Stimulated activated CD8-positive, alpha-beta memory T cell treated with anti-CD3 and anti-CD28 coated beads, Interleukin-15, amount 100 ng/mL, for 48 hours (primary cell): ENCODE measurements at places on chromosomes 1 and 21.

GRCh38 chr1:26858160-26858559, 4.8 kb upstream of the SFN start:
- no peak for DNase-seq

- no peak for DNase-seq
These were observed at the start of gene ESRRG for GRCh38 chr1:216723274-216723780. ESRRG (minus strand) TSS chr1:216723429; CDS start chr1:216723299, 130 bp downstream.

DNA sequence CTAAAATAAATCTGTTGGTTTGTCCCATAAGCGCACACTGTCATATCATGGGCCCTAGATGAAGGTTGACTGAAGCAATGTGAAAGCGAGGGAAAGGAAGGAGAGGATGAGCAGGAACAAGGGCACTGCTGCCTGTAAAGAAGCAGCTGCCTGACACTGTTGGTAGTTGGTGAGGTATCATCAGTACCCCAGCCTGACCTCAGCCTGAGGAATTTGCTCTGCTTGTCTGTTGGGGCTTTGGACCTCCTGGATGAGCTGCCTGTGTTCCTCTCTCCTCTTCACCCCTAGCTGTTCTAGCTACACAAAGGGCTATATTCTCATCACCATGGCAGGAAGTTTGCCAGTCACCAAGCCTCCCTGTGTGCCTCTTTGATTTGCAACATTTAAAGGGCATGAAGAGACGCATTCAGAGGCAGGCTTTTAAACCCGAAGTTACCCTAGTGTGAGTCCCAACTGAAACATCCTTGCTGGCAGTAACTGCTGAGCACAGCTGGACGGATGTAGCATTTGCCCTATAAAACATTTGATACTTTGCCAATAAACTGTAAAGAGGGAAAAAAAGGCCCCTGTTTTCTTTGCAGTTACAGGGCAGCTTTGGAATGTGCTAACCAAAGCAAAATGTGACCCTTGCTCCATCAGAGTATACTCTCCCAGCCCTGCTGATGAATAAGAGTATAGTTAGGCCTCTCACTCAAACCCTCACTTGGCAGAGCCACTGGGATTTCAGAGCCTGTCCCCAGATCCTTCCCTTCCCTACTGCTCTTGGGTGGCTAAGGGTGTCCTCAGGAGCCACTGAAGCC, 22.2 kb upstream of the SPATA6 start:
- DNase-seq = no peak

DNA sequence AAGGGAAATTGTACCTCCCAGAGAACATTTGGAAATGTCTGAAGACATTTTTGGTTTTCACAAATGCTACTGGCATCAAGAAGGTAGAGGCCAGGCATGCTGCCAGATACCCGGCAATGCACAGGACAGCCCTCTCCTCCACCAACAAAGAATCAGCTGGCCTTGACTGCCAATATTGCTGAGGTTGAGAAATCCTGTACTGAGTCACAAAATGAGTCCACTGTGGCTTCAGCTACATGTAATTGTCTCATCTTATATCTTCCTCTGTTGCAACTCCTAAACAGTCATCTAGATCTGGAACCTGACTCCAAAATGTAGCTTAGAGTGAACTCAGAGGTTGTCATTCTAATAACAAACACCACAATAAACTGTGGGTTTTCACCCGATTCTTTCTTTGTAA, 327.5 kb upstream of the POGK start:
- no peak for DNase-seq

- DNase-seq = no peak
These were observed 140.4 kb downstream of the ZMYM4 start for GRCh38 chr1:35408925-35409324.

- DNase-seq = no peak
These were observed 804.4 kb downstream of the BRINP3 start for GRCh38 chr1:189673217-189673616.

DNA sequence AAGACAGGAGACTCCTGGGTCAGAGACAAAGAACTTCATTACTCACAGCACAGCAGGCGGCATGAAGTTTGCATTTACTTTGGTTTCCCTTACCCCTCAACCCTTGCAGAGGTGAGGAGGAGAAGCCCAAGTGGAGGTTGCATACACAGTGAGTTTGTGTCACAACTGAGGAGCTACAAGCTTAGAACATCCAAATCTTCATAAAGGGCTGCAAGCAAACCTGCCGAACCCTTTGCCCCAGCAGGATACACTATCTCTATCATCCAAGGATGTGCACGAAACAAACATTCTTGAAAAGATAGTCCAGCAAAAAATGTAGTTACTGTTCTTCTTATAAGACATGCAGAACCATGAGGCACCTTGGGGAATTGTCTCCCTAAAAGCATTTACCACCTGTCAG, 493.5 kb downstream of the SETD4 start:
- DNase-seq = no peak

- no peak for DNase-seq
These were observed 1786.6 kb downstream of the PLA2G4A start for GRCh38 chr1:188615321-188615720.

GRCh38 chr1:226580625-226581270, 32.2 kb downstream of the STUM start:
- DNase-seq = no peak

DNA sequence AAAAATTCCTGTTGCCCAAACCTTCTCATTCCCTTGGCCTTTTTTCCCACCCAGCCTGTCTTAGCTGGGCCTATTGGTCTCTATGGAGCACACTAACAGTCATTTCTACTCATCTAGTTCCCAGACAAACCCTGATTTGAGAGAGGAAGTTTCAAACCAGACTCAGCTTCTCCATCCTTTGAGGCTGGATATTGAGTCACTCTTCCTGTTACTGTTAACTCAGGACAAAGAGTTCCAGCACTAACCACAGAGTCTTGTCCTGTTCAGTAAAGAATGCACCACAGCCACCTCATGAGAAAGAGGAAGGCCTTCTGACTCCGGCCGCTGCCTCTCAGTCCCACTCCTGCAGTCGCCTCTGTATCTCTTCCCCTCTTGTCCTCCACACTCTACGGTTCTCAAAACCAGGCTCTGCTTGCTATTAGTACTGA, 137.8 kb downstream of the PTPRC start:
- no peak for DNase-seq
